ENCODE measurements at places on chromosomes 3 and 15.

- no peak for DNase-seq
These were observed 25.4 kb upstream of the SLMAP start for GRCh38 chr3:57730682-57731081.

GRCh38 chr15:70023064-70023768, 74.5 kb downstream of the TLE3 start:
- peak; percentile 46 for DNase-seq

GRCh38 chr3:129583289-129583688, 23.2 kb downstream of the PLXND1 start:
- no peak for DNase-seq

GRCh38 chr15:96764501-96764900, 434.0 kb downstream of the NR2F2 start:
- no peak for DNase-seq

DNA sequence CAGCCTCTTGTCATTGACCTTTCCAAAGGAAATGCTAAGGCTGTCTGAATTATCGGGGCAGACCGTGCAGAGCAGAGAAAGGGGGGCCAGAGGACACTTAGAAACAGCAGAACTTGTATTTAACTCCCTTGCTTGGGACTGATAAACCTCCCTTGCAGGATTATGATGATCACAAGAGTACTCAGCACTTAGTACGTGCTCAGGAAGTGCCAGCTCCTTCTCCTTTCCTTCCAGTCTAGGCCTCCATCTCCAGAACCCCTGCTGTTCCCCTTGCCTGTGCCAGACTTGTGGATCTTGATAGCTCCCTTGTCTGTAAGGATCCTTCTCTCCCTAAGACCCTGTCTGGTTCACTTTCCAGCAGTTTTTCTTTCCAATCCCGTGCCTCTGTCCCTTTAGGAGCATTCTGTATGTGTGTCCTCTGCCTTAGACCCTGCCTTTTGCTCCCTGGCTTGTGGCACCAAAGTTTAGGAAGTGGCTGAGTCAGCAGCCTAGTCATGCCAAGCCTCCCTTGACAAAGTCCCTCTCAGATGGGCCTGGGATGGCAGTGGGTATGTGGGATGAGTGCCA, 747 bp downstream of the SORD start:
- DNase-seq: no peak

- no peak for DNase-seq
These were observed 28.8 kb upstream of the EPHB1 start for GRCh38 chr3:134766290-134766689.

DNA sequence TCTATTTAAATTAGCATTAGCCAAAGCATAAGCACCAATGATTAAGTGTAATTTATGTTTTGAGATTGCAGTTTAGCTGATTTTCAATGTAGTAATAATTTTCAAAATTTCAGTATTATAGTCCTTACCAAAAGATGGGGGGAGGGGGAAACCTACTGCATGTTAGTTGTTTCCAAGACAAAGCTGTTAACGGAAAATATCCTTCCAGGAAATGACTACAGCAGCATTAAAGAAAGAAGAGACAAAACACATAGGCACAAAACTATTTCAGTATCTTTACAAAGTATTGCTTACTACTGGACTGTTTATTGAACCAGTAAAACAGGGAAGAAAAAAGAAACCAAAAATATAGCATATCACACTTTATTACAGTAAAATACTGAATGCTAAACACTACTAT, 10.5 kb downstream of the BNIP2 start:
- no peak for DNase-seq

GRCh38 chr15:38028869-38029268, 94.4 kb downstream of the TMCO5A start:
- no peak for DNase-seq

Measured in stimulated activated CD4-positive, alpha-beta T cell treated with anti-CD3 and anti-CD28 coated beads, Interleukin-4, amount 100 ng/mL, for 24 hours (primary cell).